ENCODE measurements at places on chromosomes 4 and X. TPM values are rescaled to one million over a fixed set of nuclear protein-coding genes. Genes with fewer than 3 reads are reported as not detected.

The GABRA4 gene
- 0.39 TPM for total RNA-seq

The GDPD2 gene
- total RNA-seq = not detected

The FMR1NB gene
- not detected for total RNA-seq

The CLTRN gene
- 0.32 TPM for total RNA-seq

The ARX gene
- total RNA-seq = not detected

All from articular chondrocyte of knee joint (primary cell).